ENCODE measurements at places on chromosomes 13 and 19.

- DNase-seq, result no peak
These were observed 5.1 kb upstream of the COMP start for GRCh38 chr19:18796239-18796638.

- peak; percentile 68 for DNase-seq
These were observed 36.4 kb upstream of the NANOS3 start for GRCh38 chr19:13840305-13841085.

DNA sequence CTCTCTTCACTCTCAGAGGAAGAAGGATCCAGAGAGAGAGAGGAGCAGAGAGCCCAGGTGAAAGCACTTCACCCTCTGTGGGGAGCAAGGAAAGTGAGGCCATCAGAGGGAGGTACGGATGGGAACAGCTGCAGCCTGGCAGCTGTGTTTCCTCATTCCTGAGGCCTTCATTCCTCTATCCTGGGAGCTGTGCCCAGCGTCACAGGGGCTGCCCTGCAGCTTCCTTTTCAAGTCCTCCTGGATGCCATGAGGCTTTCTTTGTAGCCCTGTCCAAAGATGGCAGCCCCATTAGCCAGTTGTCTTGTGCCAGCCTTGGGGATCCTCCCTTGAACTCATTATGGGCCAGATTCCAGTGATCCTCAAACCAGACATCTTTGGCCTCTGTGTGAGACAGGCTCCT, 76.8 kb upstream of the PCDH8 start:
- no peak for DNase-seq

- no peak for DNase-seq
These were observed 6.8 kb upstream of the GTF2F2 start for GRCh38 chr13:45113233-45114224.

All from activated T-cell treated with anti-CD3 and anti-CD28 coated beads, Interleukin-2, amount 50 U/mL, for 1 hour (primary cell).